OCI-LY7 (cell line): ENCODE measurements at places on chromosomes 5 and 9. TPM values are rescaled to one million over a fixed set of nuclear protein-coding genes. Genes with fewer than 3 reads are reported as not detected.

GRCh38 chr9:17509151-17509550 is 69.7 kb upstream of the SH3GL2 start:
- DNase-seq, result no peak

- DNase-seq, result no peak
Measured at GRCh38 chr9:113886026-113886369, 9.9 kb downstream of the ZNF618 start.

- DNase-seq, result no peak
Measured at GRCh38 chr9:72400866-72401265, 35.9 kb upstream of the ZFAND5 start.

- no peak for DNase-seq
Measured at GRCh38 chr9:100640447-100641050, 62.7 kb downstream of the CAVIN4 start.

- DNase-seq, result peak; percentile 47
Measured at GRCh38 chr5:4868140-4868735, 271.9 kb upstream of the ADAMTS16 start.

Gene CLPTM1L
- 395 and 396 TPM in 2 replicates for total RNA-seq

Gene OR1J4
- total RNA-seq, result not detected in 2 replicates

Gene SLC34A1
- total RNA-seq, result 0.46 and 0.63 TPM in 2 replicates

Gene TIMD4
- 0.50 and 1.3 TPM in 2 replicates for total RNA-seq
